ENCODE measurements at places on chromosomes 13 and 19.

DNA sequence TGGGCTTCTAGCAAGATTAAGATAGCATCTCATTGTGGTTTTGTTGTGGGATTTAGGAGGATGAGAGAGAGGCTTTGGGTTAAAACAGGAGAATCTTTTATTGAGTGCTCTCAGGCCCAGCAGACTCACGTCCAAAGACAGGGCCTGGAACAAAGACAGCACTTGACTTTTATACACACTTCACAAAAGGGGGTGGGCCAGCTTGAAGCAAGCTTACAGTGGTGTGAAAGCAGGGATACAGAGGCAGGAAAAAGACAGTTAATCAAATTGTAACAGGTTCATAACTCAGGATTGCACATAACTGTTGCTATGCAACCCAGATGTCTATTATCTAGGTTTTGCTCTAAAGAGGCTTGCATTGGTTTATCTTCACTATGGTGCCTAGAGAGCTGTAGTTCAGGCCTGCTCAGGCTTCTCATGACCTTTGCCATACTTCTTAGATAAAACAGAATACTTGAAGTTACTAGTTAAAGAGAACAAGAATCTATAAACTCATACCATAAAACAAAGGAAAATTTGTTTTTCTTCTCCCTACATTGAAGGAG, 42.2 kb upstream of the CEACAM21 start:
- no peak for DNase-seq

DNA sequence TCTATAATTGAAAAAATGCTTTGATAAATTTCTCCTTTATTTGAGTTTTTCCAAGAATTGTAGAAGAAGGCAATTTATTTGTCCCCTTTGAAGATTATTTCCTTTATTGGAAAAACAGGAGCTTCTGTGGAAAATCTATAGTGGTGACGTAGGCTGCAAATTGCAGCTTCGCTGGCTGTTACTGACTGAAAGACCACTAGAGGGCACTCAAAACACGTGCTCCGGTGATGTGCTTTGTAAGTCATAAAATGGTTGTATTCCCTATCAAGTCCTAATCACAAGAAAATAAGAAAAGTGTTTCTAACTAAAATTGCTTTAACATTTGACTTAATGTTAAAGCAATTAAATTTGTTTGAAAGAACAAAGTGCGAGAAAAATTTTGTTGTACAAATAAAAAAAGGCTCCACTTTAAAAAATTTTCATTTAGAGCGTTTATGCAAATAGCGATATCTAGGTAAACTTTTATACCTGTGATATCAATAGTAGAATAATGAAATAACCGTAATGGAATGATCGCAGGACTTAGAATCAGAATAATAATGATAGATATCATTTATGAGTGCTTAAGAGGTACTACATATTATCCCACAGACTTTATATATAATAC, 638.2 kb upstream of the SPRY2 start:
- DNase-seq, result peak; percentile 26

DNA sequence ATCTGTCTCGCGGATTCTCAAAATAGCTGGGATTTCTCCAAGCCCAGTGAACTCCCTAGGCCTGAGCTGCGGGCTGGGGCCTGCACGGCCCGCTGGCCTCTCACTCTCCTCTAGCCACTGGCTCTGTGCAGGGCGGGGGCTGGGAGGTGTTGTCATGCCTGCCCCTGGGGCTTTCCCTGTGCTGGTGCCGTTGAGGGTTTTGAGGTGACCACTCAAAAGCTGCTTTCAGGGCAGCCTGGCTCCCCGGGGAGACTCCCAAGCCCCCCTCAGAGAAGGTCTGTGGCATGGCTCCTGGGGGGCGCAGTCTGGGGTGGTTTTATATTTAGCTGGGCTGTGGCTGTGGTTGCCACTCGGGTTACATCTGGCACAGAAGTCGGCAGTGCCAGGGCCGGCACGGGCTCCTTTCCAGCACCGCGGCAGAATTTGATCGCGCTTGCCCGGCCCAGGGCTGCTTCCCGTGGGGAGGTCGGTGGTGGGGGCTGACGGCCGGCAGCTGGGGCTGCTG, 10.0 kb downstream of the NDUFB7 start:
- DNase-seq, result no peak

GRCh38 chr13:23552661-23553060, 17.6 kb upstream of the TNFRSF19 start:
- DNase-seq, result no peak

GRCh38 chr19:48448563-48448962, 2.8 kb downstream of the GRWD1 start:
- DNase-seq, result no peak

DNA sequence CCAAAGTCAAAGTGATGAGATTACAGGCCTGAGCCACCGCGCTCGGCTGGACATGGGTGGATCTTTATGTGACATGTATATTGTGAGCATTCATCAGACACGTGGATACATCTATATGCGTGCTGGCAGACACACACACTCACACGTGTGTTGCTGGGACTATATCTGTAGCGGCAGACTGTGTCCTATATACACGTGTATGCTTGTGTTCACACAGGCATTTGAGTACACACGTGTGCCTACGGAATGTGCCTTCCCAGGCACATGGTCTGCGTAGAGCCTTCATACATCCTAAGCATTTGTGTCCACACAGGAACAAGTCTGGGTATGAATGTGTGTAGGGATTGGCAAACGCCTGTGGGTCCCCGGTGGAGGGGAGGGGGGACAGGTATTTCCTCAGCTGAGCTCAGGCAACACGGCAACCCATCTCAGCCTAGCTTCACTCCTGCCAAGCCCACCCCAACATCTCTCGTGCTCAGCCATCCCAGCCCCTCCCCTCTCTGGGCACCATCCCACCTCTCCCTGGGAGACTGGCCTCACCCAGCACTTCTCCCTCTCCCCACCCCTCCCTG, 2.6 kb downstream of the UNC13A start:
- no peak for DNase-seq

- DNase-seq, result no peak
Measured at GRCh38 chr13:43293986-43294385, 270.6 kb downstream of the DNAJC15 start.

DNA sequence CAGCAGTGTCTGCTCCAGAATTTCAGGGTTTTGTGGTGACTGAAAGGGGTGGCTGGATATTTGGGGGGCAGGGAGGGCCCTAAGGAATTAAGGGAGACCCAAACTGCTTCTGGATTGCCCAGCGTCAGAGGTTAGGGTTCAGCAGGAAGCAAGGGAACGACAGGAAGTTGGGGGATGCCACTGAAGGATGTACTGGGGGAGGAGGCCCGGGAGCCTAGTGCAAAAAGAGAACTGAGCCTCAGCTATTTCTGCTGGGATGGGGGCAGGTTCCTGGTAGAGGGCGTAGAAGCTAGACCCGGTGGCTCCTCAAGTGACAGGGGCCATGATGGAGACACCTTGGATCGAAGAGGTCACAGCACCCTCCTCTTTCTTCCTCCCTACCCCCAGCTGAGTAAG, 1.1 kb downstream of the CYP2S1 start:
- no peak for DNase-seq

GRCh38 chr19:15292140-15292539, 40.2 kb downstream of the BRD4 start:
- DNase-seq, result no peak

DNA sequence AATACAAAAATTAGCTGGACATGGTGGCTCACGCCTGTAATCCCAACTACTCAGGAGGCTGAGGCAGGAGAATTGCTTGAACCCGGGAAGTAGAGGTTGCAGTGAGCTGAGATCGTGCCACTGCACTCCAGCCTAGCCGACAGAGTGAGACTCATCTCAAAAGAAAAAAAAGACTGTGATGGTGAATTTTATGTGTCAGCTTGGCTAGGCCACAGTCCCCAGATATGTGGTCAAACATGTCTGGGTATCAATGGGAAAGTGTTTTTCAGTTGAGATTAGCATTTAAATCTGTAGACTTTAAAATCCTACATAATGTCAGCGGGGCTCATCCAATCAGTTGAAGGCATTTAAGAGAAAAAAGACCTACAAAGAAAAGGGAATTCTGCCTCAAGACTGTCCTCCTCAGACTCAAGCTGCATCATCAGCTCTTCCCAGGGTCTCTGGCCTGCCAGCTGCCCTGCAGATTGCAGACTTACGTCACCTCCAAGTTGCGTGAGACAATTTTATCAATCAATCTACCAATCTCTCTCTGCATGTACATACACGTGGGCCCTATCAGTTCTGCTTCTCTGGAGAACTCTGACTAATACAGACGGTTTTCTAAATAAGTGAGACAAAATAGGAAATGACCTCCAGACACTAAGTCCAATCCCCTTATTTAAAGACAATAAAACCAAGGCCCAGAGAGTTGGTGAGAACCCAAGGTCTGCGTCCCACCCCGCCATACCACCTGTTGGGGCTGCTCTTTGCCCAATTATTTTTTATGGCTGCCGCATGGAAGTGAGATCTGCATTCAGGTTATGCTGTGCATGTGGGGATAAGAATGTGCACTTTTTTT, 99.2 kb downstream of the ABCC4 start:
- no peak for DNase-seq

DNA sequence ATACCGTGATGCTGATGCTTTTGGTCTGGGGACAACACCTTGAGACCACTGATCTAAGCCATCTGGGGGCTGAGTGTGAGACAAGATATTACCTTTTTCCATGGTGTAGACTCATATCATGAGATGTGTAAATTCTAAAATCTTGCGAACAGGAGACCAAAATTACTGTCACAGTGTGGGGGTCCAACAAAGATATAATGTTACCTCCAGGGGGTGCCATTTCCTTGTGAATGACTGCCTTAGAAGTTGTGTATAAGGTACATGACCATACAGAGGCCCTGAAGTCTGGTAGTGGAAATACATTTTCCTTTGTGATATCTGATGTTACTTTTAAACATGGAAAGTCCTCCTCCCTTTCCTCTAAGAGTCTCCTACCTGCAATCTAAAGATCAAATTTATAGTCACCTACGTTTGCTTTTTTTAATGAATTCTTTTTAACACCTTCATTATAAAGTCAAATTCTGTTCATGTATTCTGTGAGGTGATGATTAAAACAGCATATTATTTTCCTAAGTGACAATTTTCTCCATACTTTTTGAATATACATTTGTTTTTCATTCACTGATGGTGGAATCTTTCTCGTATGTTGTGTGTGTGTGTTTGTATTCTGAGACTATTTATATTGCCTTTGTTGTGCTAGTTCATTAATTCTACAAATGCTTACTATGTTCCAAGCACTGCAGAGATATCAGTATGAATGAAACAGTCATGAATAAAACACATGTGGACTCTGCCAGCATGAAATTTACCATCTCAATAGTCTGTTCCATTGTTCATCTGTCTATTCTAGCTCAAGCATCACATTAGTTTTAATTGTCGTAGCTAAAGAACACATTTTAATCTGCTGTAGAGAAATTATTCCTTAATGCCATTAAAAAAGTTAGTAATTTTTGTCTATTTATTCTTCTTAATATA, 113.7 kb downstream of the RFC3 start:
- no peak for DNase-seq

DNA sequence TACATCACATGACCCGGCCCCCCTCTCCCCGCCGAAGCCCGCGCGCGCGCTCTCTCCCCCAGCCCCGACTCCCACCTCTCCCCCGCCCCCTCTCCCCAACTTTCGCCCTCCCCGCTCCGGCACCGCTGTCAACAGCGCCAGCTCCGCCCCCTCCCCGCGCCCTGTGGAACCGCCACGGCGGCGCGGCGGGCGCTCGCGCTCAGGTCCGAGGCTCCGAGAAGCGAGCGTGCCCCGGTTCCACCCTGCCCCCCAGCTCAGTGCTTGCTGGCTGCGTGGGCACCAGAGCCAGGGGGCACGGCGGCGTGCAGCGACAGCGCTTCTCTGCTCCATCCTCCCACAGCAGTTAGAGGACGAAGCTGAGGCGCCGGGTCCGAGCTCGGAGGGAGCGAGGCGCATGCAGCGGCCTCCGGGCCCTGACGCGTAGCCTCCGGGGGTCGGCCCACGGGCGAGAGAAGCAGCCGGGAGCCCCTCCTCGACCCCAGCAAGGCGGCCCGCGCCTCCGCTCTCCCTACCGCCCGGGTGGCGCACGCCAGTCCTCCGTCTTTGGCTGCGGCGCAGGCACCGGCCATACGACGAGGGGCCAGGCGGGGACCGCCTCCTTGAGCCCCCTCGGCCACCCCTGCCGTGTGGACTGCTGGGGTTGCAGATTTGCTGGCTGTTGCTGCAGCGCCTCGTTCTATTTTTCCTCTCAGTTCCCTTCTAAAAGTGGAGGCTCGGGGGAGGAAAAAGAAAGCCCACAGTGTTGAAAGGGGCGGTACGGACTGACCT, 109.5 kb downstream of the KCNRG start:
- peak; percentile 95 for DNase-seq

DNA sequence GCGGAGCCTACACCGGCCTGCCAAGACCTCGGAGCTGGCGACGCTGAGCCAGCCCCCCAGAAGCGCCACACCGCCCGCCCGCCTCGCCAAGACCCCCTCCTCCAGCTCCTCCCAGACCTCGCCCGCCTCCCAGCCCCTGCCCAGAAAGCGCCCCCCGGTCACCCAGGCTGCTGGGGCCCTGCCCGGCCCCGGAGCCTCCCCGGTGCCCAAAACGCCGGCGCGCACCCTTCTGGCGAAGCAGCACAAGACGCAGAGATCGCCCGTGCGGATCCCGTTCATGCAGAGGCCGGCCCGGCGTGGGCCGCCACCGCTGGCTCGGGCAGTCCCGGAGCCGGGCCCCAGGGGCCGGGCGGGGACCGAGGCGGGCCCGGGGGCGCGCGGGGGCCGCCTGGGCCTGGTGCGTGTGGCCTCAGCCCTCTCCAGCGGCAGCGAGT, 10.2 kb downstream of the C19orf25 start:
- no peak for DNase-seq

DNA sequence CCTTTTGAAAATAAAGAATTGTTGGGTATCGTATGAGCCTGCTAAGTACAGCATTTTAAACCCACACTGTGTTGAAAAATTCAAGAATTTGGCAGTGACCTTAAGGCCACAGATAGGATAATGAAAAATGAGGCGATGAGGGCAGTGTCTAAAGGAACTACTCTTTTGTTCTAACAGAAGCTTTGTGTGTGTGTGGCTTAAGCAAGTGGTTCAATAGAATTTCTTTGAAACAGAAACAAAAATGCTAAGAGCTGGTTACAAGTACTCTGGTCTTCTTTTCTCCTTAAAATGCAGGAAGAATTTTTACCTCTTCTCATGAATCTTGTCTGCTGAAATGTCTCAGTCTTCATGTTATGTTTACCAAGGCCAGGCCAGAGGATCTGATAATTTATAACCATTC, 279.5 kb downstream of the ZNF536 start:
- DNase-seq, result no peak

- peak; percentile 64 for DNase-seq
Measured at GRCh38 chr13:99215184-99215830, 14.7 kb downstream of the UBAC2 start.

DNA sequence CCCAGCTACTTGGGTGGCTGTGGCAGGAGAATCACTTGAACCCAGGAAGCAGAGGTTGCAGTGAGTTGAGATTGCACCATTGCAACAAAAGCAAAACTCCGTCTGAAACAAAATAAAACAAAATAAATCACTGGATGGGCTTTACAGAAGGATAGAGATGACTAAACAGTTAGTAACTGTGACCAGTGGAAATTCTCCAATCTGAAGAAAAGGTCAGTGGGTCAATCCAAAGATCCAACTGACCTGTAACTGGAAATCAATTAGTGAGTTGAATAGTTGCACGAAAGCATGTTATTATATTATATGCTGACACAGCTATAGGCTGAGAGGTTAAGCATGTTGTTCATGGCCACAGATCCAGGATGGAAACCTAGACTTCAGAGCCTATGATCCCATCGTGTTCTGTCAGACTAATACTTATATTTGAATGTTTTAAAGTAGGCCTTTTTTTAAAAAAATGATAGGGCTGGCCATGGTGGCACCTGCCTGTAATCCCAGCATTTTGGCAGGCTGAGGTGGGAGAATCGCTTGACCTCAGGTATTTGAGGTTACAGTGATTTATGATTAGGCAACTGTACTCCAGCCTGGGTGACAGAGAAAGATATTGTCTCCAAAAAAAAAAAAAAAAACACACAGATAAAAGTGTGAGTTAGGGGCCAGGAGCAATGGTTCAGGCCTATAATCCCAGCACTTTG, 1.4 kb downstream of the ECH1 start:
- DNase-seq, result no peak
